ENCODE measurements at places on chromosomes 6 and 20.

- DNase-seq: no peak
Observed at GRCh38 chr20:45325371-45325770, 17.3 kb upstream of the MATN4 start.

GRCh38 chr6:140669321-140669720, 1294.9 kb upstream of the CITED2 start:
- DNase-seq: no peak

DNA sequence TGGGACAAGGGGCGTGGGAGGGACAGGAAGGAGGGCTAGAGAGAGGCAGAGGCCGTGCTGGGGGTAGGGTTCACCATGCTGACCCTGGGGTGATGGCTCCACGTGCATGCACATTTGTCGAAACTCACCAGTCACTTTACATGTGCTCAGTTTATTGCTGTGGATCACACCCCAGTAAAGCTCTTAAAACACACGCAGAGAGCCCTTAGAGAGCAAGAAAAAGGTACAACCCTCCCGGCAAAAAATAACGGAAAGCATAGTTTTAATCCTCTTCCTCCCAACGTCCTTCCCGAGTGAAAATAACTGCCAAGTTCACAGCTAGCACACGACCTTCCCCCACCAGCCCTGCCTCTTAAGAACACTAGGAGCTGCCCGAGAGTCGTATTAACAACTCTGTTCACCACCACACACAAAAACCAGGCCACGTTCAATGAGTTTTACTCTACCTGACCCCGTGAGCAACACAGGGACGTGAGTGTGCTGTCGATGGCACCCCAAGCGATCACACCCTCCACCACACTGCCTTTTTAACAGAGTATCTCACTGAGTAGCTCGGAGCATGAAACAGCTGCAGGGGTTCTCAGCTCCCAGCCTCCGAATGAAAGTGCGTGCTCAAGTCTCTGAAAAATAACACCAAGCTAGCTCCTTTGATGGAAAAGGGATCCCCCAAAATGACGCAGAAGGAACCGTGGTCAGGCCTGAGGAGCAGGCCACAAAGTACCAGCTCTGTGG, 39.7 kb downstream of the TAF4 start:
- no peak for DNase-seq

- DNase-seq: no peak
Observed at GRCh38 chr6:155181498-155181897, 82.3 kb upstream of the CLDN20 start.

- no peak for DNase-seq
Observed at GRCh38 chr6:151196555-151196954, 43.2 kb upstream of the AKAP12 start.

DNA sequence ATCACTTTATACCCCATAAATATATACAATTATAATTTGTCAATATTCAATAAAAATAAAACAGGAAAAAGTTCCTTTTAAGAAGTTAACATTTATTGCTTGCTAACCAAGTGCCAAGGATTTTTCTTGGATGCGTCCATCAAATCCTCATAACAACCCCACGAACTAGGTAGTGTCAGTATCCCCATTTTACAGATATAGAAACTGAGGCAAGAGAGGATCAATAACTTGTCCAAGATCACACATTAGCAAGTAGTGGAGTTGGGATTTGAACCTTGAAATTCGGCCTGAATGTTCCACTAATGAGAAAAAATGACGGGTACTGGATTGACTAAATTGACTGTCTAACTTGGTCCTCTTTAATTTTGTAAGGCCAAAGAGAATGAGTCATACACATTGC, 5.7 kb upstream of the L3MBTL3 start:
- no peak for DNase-seq

GRCh38 chr20:58695895-58696375, 3.3 kb downstream of the NPEPL1 start:
- no peak for DNase-seq

- no peak for DNase-seq
Observed at GRCh38 chr20:7897781-7898364, 42.4 kb downstream of the HAO1 start.

DNA sequence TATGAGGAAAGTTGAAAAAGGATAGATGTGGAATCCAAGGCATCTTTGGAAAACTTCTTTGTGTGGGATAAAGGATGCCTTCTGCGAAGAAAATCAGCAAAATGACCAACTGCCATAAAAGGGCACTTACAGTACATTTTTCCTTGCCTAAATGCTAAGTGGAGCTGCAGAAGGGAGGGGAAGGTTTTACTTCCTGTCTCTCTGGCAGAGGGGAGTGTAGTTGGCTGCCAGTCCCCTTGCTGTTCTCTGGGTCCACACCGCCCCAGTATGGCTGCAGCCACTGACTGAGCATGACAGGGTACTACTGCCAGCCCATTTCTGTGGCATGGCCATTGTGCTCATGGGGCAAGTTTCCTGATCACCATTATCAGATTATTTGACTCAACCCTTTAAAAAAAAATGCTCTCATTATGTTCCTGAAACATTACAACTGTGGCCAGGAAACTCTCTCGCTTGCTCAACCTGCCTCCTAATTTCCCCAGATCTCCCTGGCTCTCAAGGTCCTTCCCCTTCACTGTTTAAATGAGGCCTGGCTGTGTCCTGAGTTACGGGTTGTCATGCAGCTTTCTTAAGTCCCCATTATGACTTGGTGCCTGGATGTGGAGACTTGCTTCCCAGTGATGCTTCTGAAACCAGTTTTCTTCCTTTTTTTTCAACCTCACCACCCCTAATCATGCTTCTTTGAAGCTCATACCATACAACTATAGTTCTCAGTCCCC, 34.5 kb upstream of the FAM184A start:
- DNase-seq: no peak

GRCh38 chr6:36735110-36736071, 37.8 kb downstream of the RAB44 start:
- DNase-seq: no peak

- no peak for DNase-seq
Observed at GRCh38 chr6:52515219-52515960, 61.5 kb downstream of the TRAM2 start.

All from ACHN (cell line).